ENCODE measurements at places on chromosomes 3 and 15.

DNA sequence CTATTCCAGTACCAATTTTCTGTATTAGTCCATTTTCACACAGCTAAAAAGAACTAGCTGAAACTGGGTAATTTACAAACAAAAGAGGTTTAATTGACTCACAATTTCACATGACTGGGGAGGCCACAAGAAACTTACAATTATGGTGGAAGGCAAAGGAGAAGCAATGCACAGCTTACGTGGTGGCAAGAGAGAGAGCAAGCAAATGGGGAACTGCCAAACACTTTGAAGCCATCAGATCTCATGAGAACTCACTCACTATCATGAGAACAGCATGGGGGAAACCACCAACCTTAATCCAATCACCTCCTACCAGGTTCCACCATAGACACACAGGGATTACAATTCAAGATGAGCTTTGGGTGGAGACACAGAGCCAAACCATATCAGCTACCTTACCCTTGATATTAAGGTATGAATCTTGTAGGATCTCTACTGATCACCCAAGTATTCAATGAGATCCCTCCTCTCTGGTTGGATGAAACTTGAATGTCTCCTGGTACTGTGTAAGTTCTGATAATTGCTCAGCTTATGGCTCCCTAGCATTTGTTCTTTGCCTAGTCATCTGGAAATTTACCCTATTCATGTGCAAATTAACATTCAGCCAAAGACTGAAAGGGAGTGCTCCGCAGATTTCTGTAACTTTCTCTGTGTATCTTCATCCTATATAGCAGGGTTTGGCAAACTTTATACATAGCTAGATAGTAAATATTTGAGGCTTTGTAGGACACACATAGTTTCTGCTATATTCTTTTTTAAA lies 38.9 kb downstream of the MYL3 start:
- DNase-seq, result no peak

DNA sequence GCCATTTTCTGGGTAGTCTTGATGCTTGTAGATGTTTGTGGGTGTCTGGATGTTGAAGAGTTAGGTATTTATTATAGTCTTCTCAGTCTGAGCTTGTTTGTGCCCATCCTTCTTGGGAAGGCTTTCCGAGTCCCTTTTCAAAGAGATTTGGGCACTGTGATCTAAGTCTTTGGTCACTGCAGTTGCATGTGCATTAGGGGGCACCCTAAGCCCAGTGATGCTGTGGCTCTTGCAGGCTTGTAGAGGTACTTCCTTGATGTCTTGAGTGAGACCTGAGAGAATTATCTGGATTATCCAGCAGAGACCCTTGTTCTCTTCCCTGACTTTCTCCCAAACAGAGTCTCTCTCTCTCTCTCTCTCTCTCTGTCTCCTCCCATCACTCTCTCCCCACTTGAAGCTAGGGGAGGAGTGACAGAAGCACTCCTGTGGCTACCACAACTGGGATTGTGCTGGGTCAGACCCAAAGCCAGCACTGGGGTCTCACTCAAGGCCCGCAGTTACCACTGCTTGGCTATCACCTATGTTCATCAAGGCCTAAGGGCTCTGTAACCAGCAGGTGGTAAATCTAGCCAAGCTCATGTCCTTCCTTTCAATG lies 68.5 kb downstream of the TMCO5A start:
- DNase-seq, result peak; percentile 63

DNA sequence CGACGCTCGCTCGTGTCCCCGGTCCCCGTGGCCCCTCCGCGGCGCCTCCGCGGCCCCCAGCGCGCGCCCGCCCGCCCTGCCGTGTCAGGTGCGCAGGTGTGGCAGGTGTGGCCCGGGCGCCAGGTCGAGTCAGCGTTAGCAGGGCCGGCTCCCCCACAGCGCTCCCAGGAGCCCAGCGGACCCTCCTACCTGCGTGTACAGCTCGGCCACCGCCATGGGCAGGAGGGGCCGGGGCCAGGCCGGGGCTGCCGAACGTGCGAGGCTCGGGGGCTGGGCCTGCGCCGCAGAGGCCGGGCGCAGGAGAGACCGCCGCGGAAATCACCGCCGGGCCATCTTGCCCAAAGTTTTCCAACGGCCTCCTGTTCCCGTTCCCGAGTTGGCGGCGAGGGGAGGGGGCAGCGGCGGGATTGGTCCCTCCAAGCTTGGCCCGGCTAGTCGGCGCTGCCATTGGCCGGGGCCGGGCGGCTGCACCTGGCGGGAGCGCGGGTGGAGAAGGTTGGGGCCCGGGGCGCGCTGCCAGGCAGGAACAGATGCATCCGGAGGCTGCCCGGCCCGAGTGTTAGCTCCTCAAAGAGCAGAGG lies at the start of gene MYO5C:
Gene MYO5C, minus strand, starts transcription at position 384 of the 581 bp plus-strand sequence. Its CDS starts 168 bp downstream, at position 216.
- DNase-seq, result no peak

DNA sequence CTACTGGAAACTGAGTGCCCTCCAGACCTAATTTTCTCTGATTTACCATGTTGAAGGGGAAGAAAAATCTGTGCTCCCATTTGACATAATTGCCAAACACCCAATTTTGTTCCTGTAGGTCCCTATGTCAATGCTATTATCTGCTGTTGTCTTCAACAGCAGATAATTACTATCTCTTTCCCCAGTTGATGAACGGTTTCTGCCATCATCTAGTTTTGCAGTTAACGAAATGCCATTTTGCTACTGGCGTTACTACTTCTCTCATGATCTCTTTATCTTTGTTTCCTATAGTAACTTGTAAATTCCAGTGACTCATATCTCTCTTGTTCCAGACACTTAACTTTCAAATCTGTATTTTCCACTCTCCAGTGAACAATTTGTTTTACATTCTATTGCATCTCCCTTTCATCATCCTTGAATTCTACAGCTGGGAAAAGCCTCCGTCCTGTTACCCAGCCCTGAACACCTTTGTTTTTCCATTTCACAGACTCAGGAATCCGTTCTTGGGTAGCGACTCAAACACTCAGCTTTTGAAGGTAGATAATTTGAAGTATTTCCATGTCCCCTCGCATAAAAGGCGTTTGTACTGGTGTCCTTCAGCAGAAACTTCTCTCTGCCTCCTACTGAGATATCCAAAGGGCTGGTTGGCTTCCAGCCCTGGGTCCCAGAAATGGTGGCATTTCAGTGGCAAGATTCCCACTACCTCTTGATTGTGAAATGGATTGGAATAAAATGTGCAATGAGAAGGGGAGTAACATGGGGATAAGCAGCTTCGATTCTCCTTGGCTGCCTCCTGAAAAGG lies 111.7 kb downstream of the FOXB1 start:
- DNase-seq, result no peak

GRCh38 chr3:150306083-150306482 lies 102.0 kb upstream of the TSC22D2 start:
- DNase-seq, result no peak

DNA sequence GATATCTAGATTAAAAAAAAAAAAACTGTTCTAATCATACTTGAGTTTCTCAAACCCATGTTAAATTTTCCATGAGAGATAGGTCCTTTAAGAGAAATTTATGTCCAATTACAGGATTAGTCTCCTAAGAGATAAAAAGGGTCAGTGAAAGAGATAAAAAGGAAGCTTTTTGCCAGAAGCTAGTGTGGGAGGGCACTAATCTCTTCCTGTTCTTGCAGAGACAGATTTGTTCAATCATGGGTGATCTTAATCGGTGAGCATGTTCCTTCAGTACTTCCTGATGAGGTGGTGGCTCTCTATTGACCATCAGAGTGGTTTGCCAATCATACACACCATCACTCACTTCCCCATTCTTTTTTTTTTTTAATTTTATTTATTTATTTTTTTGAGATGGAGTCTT lies 16.9 kb upstream of the LPP start:
- DNase-seq, result no peak

GRCh38 chr3:160956785-160957184 lies 148.4 kb downstream of the B3GALNT1 start:
- no peak for DNase-seq

DNA sequence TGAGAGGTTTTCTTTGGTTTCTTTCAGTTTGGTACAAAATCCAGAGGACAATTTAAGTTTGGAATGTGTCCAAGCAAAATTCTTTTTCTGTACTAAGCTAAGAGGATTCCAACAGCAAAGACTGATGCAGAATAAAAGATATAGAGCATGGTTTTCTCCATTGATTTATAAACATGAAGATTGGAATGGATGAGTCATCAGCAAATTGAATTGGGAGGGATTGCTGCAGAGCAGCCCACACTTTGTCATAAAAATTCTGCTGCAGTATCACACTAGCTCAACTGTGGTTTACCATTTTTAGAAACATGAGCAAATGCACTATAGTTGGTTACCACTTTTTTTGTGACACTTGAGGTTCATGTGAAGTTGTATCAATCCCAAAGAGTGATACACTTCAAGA lies 16.1 kb upstream of the LARP6 start:
- peak; percentile 86 for DNase-seq

DNA sequence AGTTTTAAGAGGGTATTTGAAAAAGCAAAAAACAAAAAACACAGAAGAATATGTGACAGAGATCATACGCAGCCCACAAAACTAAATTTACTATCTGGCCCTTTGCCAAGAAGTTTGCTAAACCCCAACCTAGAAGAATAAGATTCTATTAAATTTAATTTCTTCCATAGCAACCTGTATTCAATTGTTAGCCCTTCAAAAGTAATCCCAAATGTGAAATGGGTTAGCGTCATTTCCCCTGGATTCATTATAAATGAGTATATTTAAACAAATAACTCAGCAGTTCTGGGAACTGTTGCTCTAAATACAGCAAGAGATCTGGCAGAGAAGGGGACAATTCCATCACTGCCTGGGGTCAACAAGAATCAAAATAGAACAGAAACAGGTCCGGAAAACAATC lies 56.8 kb downstream of the CERS3 start:
- DNase-seq, result no peak

- no peak for DNase-seq
Measured at GRCh38 chr3:111369958-111370357, 172.0 kb upstream of the CD96 start.

DNA sequence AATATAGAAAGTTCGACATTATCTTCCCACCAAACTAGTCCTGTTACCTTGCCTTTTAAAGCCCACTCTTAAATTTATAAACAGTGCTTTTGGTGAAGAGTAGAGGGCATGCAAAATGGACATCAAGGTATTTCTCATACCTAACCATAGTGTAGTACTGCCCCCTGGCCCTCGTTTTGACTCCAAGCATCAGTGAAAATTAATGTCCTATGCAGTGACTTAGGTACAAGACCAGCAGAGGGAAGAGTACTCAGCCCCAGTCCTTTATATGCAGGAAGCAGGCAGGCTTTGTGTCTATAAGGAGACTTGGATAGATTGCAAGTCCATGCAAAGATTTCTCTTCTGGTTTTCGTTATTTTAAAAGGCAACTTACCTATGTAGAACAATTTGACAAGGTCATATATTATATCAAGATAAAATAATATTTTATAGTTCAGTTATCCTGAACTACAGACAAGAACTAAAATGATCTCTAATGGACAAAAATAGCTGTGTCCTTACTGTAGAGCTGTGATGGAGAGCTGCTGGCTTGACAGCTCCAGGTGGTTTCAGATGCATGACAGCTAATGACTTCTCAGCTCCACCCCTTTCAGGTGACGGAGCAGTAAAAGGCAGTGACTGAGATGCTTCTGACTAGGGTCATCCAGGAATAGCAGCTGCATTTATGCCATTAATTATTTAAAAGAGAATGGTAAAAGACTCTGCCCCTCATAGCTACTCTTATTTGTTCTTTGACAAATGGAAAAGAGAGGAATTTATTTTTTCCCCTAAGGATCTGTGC lies 646.1 kb downstream of the SQOR start:
- no peak for DNase-seq

DNA sequence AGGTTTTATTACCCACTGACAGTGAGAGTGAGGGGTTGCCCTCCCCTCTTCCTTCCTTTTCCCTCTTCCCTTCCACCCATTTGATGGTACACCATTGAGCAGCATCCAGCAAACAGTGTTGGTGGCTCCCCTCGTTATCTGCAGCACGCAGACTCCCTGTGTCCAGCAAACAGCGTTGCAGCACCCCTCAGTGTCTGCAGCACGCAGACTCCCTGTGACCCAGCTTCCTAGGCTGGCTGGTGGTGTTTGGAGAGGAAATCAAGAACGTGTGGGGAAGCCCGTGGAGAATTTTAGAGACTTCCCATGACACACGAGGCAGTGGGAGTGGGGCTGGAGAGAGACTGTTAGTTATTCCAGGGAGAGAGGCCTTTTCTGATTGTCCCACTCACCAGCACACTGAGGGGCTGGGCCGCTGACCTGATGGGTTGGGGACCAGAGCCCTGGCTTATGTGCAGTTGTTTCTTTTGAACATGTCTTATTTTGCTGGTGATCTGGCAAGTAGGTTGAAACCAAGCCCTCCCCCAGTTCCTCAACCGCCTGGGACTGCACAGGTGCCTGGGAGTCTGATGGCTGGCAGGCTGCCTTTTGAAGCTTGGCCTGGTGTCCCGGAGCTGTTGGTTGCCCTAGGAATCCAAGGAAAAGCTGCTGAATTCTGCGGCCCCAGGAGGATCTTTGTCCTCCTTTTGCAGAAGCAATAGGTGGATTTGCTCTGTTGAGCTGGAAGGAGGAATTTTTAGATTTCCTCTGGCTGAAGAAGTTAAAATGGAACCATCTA lies 19.0 kb downstream of the APBA2 start:
- no peak for DNase-seq

- DNase-seq, result no peak
Measured at GRCh38 chr3:71018799-71019198, 564.7 kb downstream of the FOXP1 start.

DNA sequence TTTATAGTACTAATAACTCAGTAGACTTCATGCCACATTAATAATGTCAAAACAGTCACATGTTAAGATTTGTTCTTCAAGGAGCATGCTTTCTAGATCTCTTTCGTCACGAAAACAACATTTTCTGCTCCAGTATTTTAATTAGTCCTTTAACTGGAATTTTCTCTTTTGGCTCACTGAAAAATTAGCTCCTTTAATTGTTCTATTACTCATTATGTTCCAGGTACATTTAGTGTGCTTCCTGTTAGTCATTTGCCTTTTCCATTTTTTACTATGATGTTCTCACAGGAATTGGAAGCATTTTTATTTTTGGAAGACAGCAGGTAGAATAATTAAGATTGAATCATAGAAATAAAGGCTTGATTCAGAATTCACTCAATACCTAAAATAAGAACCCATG lies 111.2 kb downstream of the SLC9A9 start:
- DNase-seq, result no peak

DNA sequence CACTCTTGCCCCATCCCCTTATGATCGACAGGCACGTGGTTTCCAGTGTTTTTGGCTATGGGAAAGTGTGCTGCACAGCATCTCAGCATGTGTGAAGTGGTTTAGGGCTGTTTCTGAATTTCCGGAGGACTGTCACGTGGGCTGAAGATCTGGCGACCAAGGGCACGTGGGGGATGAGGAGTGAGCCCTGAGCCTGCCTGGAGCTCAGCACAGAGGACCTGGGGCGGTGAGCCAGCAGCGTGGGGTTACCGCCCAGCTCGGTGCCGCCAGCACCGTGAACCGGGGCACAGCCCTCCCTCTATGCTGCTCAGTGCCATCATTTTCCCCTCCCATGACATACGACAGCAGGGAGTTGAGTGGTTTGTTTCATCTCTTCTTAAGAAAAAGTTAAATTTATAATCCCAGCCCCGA lies 150.2 kb downstream of the DNAJB8 start:
- no peak for DNase-seq
